Pancreas (tissue), 10 donors: ENCODE measurements at places on chromosomes 16 and 17.
A peak's percentile ranks its signal among the peaks of the same experiment; 100 is the strongest.

DNA sequence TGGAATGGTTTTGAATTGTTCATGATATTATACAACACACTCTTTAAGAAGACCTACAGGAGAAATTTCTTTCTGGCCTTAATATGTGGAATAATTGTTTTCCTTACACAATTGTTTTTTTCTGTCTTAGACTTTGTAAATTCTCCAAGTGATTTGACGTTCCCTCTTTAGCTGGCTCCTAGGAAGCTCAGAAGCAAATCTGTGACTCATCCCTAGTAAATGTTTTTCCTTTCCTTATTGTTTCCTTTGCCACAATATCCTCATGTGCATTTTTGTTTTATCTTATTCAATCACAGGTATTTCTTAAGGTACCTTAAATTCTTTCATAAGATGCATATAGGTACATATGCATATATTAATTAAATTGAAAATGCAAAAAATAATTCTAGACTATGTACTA, 13.5 kb downstream of the KIAA0753 start:
- no peak for DNase-seq

GRCh38 chr16:49657736-49658465, 198.0 kb downstream of the ZNF423 start:
- peak; percentile 37 for DNase-seq

DNA sequence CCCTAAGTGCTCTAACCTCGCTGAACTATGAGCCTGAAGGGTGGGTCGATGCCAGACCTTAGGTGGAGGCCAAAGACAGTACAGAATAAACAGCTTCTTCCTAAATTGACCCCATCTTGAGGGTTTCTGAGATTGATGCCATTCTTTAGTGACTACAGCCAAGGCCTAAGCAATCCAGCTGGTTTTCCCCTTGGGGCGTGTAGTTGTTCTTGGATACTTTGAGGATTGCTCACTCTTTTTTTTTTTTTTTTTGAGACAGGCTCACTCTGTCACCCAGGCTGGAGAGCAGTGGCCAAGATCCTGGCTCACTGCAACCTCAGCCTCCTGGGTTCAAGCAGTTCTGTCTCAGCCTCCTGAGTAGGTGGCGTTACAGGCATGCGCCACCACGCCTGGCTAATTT, 2.0 kb downstream of the OVCA2 start:
- DNase-seq = no peak

DNA sequence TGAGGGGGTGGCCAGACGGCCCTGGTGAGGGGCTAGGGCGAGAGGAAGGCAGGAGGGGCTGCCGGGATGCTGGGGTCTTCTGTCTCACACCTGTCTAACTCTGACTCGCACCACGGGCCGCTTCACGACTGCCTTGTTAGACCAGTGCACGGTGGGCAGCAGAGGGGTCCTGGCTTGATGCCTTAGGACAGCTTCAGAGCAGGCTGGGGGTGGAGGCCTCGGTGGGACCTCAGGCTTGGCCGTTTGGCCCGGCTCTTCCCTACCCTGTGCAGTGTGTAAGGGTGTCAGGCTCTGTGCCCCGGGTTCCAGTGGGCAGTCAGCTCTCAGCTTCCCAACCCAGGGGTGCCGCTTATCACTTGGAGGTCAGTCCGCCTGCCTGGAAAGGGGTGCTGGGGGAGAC, 100.7 kb downstream of the OR1D5 start:
- DNase-seq = peak; percentile 55

DNA sequence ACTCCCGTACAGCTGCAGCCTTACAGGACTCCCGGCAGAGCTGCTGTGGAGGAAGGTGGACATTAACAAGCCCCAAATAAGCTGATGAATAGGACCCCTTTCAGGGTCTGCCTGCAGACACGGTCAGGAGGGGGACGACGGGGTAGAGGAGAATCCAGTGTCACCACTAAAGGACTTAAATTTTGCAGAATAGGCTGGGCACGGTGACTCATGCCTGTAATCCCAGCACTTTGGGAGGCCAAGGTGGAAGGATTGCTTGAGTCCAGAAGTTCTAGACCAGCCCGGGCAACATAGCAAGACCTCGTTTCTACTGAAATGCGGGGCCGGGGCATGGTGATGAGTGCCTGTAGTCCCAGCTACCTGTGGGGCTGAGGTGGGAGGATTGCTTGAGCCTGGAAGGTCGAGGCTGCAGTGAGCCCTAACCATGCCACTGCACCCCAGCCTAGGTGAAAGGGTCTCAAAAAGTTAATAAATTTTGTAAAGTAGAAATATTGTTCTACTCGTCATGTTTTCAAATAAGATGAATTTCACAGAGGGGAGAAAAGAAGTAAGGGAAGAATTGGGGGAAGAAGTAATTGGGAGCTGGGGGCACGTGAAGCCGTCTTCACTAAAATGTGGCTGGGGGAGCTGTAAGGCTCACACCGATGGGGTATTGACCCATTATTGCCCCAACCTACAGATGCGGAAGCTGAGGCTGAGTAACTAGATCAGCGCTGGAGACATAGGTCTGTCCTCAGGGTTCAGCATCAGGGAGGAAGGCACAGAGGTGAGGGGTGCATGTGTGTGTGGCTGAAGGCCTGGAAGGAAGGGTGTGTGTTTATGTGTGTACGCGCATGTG, 4.7 kb downstream of the LITAFD start:
- DNase-seq = no peak
